Bone marrow (tissue), 2 donors: ENCODE measurements at places on chromosomes 7 and 10.

DNA sequence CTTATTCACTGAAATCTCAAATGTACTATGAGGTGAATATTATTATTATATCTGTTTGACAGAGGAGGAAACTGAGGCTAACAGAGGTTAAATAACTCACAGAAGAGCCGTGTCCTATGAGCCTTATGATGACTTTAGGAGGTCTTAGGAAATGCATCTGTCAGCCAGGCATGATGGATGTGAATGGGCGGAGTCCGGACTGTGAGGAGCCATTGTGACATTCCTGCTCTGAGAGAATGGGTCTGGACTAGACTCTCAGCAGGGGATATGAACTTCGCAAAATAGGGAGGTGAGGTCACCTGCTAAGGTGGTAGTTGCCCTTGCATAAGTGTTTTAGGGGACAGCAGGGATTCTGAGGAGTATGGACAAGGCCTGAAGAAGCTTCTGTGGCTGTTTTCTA is 153.6 kb downstream of the TMEM178B start:
- no peak for DNase-seq

DNA sequence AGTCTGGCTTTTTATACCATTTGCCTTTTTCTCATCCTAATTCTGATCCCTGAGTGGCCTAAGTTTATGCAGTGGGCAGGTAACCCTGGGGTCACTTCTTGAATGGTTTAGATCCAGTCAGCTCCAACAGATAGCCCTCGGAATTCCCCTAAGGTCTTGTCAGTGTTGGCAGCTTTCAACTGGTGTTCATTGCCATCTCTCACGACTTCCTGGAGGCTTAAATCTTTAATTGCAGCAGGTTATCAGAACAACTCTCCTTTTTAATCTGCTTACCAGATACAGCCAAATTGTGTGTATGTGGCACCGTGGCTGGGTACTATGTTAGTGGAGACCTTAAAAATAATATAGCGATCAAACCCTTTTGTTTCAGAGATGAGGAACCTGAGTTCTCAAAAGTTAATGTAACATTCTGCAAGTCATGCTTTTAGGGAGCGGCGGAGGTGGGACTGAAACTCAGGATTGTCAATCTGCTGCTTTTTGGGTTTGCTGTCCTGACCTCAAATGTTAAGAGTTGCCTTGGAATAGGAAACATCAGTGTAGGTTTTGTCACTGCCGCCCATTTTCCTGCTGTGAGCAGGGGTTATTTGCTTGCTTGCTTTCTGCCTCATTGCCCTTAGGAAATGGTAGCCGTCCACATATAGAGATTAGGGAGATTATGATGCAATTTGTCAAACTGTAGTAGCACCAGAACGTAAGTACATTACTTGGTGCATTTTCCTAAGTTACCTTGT is 818 bp downstream of the DLD start:
- DNase-seq: no peak

GRCh38 chr10:91924212-91925021 is 847 bp downstream of the BTAF1 start:
- DNase-seq: no peak

DNA sequence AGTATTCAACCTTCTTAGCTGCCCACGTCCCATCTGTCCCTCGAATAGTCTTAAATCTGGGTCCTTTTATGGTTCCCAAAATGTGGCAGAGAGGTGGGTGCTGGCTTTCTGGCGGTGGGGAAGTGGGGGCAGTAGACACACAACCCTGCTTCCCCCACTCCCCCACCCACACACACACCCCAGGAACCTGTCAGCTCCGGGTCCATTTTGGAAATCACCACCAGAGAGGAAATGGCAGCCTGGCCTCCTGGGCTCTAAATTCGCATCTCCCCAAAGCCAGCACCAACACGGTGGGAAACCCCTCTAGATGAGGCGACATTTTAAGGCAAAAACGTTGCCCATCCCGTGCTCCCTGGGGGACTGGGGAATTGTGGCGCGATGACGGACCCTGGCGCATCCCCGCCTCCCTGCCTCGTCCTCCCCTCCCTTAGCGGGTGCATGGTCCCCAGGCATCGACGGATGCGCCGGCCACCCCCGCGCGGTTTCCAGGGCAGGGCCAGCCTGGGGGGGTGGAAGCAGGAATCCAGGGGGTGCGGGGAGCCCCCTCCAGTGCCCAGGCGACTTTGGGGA is 702 bp downstream of the TMEM130 start:
- DNase-seq: no peak

GRCh38 chr10:1368842-1369171 is 312.6 kb downstream of the WDR37 start:
- DNase-seq: no peak

- DNase-seq: no peak
These were observed 98.4 kb upstream of the STEAP1B start for GRCh38 chr7:22598318-22598920.

DNA sequence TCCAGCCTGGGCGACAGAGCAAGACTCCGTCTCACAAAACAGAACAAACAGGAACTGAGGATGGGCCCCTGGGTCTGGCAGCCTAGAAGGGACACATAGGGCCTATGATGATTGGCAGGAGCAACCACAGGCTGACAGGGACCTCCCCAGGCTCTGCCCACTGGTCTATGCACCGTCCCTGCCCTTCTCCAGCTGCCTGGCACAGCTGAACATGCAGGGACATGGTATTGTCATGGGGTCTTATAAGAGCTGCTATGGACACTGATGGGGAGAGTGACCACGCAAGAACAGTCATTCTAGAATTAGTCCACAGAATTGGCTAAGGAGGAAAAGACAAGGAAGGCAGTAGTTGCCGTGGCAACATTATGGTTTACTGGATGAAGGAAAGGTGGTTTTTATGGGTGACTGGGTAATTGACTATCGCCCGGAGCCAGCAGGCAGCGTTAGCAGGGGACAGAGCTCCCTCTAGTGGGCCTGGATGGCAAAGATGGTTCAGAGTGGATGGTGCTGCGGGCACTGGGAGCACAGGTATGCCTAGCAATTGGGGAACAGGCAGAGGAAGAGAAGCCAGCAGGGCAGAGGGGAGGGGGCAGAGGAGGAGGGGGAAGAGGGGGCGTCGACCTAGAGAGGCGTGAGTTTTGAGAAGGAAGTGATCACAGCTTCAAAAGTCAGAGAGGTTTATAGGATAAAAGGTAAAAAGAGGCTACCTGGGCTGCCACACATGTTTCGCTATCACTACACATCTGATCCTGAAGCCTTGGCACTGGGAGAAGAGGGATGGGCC is 7.8 kb upstream of the TRIM56 start:
- DNase-seq: peak; percentile 34

GRCh38 chr7:115359955-115360354 is 438.1 kb downstream of the MDFIC start:
- no peak for DNase-seq

DNA sequence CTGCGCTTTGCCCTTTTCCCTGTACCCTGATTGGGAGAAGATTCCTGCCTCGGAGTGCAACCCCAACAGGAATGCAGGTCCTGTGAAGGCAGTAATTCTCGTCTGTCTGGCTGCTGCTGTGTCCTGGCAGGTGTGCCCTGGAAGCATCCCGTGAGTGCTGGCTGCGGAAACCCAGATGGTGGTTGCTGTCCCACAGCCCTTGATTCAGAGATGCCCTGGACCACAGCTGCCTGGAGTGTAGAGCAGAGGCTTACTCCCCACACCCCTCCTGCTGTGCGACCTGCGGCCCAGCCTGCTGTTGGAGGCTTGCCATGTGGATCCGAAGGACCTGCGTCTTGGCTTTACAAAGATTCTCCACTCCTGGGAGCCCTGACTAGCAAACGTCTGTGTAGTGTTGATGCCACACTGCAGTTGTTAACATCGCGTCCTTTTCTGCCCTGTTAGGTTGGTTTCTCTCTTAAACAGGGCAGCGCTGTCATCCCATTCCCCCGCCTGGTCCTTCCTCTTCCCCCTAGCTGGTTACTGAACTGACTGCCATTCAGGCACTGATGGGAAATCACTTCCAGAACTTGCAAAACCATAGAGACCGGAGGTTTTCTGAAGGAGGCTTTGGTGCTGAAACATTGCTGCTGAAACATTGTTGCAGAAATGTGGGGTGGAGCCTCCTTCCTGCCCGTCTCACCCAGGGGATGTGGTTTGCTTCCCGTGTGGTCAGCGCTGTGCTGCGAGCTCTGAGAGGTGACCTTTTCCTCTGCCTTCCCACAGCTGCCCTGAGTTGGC is 53.3 kb downstream of the DNAJB6 start:
- DNase-seq: peak; percentile 16

DNA sequence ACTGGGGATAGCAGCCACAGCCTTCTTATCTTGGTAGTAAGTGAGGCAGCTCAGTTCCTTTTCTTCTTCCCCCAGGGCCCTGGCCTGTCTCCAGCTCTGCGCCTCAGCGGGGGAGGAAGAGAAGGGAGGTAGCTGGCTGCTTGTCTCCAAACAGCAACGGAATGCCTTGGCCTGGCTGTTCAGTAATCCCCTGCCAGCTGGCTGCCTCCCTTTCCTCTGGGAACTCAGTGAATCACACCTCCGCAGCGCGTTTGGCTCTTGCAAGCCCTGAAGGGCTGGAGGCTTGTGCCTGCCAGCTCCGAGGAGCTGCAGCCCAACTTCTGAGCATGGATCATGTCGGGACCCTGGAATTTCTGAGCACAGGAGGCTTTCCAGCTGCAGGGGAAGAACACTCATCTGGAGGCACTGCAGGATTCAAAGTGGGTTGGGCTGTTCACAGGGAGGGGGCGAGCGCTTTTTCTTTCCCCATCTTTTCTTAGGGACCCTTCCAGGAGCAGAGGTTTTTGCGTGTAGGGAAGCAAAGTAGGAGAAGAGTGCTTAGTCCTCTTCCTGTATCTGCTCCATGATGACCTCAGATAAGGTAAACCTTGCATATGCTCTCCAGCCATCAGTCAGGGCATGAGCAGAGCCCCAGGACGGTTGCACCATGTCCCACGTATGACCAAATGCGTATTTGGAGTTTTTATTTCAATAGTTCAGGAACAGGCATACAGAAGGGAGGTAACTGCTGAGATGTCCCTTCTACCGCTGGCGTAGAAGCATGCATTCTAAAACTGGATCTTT is 253.2 kb upstream of the INHBA start:
- peak; percentile 14 for DNase-seq

DNA sequence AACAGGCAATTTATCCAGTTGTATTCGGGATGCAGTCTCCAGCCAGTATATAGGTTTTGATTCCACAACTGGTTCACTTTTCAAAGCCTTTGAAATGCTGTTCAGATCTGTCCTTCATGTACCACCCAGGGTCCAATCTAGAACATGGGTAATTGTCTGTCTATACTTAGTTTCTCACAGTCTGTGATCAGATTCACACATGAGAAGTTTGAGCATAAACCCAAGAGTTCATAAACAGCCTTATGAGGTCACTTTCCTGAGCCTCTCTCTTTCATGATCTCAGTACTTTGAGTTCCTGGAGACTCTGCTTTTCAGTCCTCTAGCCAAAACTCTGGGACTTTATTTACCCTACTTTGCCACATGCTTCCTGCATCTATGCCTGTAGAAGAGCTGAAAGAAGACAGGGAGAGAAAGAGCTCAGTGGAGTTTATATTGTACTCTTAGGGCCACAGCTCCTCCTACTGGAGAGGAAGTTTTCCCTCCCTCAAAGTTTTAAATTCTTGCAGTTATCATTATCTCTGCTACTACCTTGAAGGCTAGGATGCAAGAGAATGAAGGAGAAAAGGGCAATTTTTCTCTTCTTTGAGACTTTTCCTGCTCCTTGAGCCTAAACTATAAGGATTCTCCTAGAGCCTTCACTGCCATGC is 172.0 kb downstream of the ZEB1 start:
- no peak for DNase-seq

GRCh38 chr7:12893292-12893691 is 205.9 kb downstream of the ARL4A start:
- no peak for DNase-seq

GRCh38 chr10:5603091-5603847 is 63.1 kb downstream of the ASB13 start:
- DNase-seq: no peak

GRCh38 chr10:62946278-62946677 is 130.1 kb upstream of the EGR2 start:
- DNase-seq: no peak

GRCh38 chr7:49389871-49390479 is 383.5 kb upstream of the VWC2 start:
- DNase-seq: no peak

DNA sequence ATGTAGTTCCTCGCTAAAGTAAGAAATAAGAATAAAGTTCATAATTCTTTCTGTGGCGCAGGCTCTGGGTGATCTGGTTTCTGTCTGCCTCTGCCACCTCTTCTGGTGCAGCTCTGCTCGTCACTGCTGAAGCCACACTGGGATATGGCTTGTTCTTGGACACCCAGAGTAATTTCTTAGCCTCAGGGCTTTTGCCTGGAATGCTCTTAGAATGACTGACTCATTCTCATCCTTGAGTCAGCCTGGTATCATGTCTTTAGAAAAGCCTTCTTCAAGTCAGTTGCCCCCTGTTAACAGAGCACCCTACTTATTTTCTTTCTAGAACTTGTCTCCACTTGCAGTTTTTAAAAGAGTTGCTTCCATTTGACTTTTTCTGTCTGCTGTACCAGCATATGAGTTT is 2.0 kb downstream of the ZSCAN25 start:
- DNase-seq: no peak

DNA sequence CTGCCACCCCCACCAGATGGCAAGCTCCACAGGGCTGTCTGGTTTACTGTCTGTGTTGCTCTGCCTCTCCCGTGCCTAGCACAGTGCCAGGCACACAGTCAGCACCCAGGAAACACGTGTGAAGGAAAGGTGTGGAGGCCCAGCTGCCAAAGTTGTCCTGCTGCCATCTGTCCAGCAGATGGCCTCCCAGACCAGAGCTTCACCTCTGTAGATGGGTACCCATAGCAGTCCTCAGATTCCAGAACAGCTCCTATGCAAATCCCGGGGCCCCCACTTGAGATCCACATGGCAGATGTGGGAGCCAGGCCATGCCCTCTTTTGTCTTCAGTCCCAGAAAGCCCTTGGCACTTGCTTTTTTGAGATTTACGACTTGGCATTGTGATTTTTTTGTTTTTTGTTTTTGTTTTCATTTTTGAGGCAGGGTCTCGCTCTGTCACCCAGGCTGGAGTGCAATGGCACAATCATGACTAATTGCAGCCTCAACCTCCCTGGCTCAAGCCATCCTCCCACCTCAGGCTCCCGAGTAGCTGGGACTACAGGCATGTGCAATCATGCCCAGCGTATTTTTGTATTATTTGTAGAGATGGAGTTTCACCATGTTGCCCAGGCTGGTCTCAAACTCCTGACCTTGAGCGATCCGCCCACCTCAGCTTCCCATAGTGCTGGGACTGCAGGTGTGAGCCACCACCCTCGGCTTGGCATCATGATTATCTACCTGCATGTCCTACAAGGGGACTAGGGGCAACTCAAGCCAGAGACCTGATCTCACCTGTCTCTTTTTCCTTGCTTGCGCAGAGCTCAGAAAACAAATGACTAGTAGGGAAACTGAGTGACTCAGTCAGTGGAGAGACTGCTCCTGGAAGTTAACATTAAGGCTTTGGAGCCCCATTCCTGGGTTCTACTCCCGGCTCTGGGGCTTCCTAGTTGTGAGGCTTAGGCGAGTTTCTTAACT is 16.9 kb upstream of the PALD1 start:
- DNase-seq: no peak
